ENCODE measurements at places on chromosomes 2 and 18. TPM values are rescaled to one million over a fixed set of nuclear protein-coding genes. Genes with fewer than 3 reads are reported as not detected.

GRCh38 chr2:122096761-122097160 lies 341.3 kb downstream of the TSN start:
- H3K27me3 ChIP-seq, result no peaks in the 10 kb centered on the region
- H3K4me1 ChIP-seq, result no peaks in the 10 kb centered on the region
- H3K4me3 ChIP-seq, result no peak overlapping the region
- no peak overlapping the region for H3K27ac ChIP-seq
- no peak for DNase-seq

DNA sequence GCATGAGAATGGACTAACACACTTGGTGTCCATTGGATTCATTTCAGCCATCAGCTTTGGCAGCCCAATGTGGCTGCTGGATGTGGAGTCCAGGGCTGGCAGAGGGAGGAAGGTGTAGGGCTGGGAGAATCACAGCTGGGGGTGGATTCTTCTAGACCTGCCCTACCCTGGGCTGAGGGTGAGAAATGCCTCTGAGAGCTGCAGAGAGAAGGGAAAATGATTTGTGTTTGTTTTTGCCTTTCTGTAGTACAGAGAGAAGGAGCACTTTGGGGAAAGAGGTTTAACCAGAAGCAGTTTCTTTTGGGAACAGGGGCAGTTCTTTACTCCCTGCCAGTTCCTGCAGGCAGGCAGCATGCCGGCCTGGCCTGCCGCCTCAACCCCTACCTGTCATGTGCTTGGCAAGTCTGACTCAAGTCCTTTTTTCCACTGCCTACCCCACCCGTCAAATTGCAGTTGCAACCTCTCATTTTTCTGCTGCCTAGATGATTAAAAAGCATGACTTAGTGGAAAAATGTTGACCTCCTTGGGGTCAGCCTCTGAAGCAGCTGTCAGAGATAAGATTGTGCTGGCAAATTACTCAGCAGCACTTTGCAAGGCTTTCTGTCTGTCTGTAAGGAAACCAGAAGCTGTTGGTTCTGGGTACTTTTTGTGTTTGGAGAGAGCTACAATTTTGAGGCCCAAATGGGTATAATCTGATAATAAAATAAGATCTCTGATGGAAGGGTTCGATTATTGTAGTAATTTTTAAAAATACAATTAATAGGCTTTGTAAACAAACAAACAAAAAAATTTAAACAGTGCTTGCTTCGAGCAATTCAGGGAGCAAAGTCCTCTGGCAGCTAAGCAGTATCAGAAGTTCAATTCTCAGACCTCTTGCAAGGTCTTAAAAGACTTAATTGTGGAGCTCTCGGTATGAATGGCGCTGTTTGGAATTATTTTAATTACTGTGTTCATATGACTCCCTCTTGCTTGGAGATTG lies 21.7 kb downstream of the LBH start:
- H3K27ac ChIP-seq, result peak overlapping the region; percentile 86
- peaks cover 59% of the 10 kb centered on the region for H3K4me1 ChIP-seq
- H3K4me3 ChIP-seq, result no peak overlapping the region
- H3K27me3 ChIP-seq, result no peaks in the 10 kb centered on the region
- peak; percentile 51 for DNase-seq
- H3K36me3 ChIP-seq, result peaks cover 87% of the 10 kb centered on the region

- H3K27ac ChIP-seq, result no peak overlapping the region
- H3K4me1 ChIP-seq, result no peaks in the 10 kb centered on the region
- no peaks in the 10 kb centered on the region for H3K36me3 ChIP-seq
- H3K4me3 ChIP-seq, result no peak overlapping the region
- H3K27me3 ChIP-seq, result no peaks in the 10 kb centered on the region
- DNase-seq, result no peak
These were observed 414.3 kb upstream of the RGPD4 start for GRCh38 chr2:107412209-107412904.

- H3K27ac ChIP-seq, result no peak overlapping the region
- H3K27me3 ChIP-seq, result no peaks in the 10 kb centered on the region
- peaks cover 3% of the 10 kb centered on the region for H3K4me1 ChIP-seq
- H3K36me3 ChIP-seq, result peaks cover 15% of the 10 kb centered on the region
These were observed 54.2 kb downstream of the DTNB start for GRCh38 chr2:25619185-25619584.

DNA sequence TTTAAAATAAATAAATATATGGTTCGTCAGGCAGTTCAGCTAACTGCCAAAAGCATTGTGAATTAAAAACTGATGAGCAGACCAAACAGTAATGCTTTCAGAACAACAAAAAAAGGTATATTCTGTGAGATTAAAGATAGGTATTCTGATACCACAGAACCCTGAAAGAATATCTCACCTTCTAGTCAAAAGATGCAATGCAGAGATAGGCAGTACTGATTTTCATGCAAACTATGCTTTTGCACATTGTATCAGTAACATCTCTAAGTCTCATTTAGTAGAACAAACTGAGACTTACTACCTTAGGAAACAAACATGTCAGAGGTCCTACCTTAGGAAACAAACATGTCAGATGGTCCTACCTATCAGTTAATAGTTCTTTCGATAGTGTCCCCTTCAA lies 32.4 kb downstream of the CUL3 start:
- no peak overlapping the region for H3K27ac ChIP-seq
- H3K4me3 ChIP-seq, result no peak overlapping the region
- DNase-seq, result no peak
- peaks cover 28% of the 10 kb centered on the region for H3K4me1 ChIP-seq
- no peaks in the 10 kb centered on the region for H3K27me3 ChIP-seq

DNA sequence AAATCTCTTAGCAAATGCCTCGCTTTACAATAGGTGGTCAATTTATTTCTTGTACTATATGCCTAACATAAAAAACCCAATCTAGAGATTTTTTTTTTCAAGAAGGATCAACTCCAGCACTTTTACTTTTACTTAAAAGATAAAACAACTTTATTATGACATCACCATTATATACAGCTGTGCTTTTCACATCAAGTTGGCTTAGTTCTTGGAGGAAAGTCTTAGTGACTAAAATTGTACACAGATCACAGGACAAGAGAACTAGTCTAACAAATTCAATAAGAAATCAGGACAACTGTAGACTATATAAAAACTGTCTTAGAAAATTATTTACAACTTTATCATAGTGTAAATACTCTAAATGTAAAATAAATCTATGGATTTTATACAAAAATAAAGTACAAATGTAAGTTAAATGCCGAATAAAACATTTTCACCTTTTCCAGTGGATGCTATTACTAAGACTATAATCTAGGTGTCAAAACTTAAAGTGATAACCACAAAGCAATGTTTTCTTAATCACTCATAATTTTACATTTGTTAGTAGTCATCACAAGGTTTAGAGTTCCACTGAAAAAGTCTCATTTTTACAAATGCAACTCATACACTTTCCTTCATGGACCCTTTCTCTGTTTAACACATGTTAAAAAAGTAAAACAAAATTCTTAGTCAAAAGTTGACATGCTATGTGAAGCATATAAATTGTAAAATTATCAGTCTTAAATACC lies 5.4 kb upstream of the CD302 start:
- H3K27ac ChIP-seq, result no peak overlapping the region
- peaks cover 4% of the 10 kb centered on the region for H3K4me1 ChIP-seq
- H3K4me3 ChIP-seq, result no peak overlapping the region
- H3K36me3 ChIP-seq, result peaks cover 5% of the 10 kb centered on the region
- no peak for DNase-seq

DNA sequence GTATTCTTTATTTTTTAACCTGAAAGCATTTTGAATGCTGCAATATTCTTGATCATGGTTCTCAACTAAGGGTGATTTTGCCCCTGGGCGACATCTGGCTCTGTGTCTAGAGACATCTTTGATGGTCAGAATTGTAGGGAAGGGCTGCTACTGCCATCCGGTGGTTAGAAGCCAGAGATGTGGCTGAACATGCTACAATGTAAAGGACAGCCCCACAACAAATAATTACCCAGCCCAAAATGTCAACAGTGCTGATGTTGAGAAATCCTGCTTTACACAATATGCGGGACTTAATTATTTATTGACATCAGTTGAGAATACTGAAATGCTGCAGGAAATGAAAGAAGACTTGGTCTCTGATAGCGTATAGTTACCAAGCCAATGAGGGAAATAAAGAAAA lies 37.5 kb upstream of the SERPINB2 start:
- H3K36me3 ChIP-seq, result no peaks in the 10 kb centered on the region
- no peak for DNase-seq
- H3K27ac ChIP-seq, result no peak overlapping the region
- peaks cover 13% of the 10 kb centered on the region for H3K27me3 ChIP-seq
- no peaks in the 10 kb centered on the region for H3K4me1 ChIP-seq

GRCh38 chr2:19228715-19229114 lies 129.7 kb downstream of the OSR1 start:
- H3K4me3 ChIP-seq, result no peak overlapping the region
- no peak for DNase-seq
- no peak overlapping the region for H3K27ac ChIP-seq
- H3K4me1 ChIP-seq, result no peaks in the 10 kb centered on the region
- H3K27me3 ChIP-seq, result no peaks in the 10 kb centered on the region
- H3K36me3 ChIP-seq, result no peaks in the 10 kb centered on the region

- H3K4me1 ChIP-seq, result no peaks in the 10 kb centered on the region
- H3K27ac ChIP-seq, result no peak overlapping the region
- H3K27me3 ChIP-seq, result no peaks in the 10 kb centered on the region
These were observed 294.2 kb upstream of the HNMT start for GRCh38 chr2:137670111-137670510.

Gene GPR45
- total RNA-seq, result not detected

Gene HOXD11
- not detected for total RNA-seq

Gene NDUFS1
- 80.7 TPM for total RNA-seq

Gene IL36A
- 0.34 TPM for total RNA-seq

Gene MTIF2
- total RNA-seq, result 42.7 TPM

Gene FAM161A
- total RNA-seq, result 5.5 TPM
